Left hindlimb (tissue), 1 donor: ENCODE measurements at places on chromosomes 3 and 15.

DNA sequence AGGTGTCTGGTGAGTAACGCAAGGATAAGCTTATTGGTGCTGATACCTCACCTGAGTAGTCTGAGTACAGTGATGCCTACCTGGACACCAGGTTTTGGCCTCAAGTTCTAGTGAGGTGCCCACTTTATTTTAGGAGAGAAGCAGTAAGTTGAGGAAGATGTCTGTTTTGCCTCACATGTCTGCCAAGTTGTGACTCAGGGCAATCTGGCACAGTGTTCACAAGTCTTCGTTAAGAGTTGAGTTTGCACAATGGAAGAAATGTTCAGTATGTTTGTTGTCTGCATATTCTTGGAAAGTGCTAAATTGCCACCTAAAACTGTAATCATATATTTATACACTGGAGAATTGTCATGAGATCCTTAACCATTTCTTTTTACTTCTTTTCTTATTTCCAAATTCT, 122.2 kb downstream of the KCNH8 start:
- DNase-seq, result no peak

- peak; percentile 71 for DNase-seq
Observed at GRCh38 chr3:128282380-128283196, 129.3 kb downstream of the EEFSEC start.

GRCh38 chr15:57326196-57326595, 50.1 kb upstream of the CGNL1 start:
- no peak for DNase-seq

- no peak for DNase-seq
Observed at GRCh38 chr3:47121409-47121808, 42.5 kb downstream of the SETD2 start.

DNA sequence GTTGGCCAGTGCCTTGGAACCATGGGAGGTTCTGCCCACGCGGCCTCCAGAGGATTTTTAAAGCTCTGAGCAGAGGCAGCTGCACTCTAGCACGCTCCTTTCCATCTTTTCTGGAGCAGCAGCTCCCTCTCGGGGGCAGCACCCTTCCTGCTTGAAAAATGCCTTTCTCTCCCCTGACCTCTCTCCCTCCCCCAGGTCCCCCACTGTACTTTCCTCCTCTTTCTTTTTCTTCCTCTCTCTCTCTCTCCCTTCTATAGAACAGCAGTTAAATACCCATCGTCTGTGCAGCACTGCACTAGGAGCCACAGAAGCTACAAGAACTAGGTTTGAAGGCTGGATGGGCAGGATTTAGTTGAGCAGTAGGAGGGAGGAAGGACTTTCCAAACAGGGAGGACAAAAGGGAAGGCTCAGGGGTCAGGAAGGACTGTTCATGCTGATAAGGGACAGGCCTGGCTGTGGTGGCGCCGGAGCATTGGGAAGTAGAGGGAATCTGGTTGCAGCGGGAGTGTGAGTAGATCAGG, 4.4 kb downstream of the ALPK3 start:
- DNase-seq, result no peak

GRCh38 chr3:71010726-71011455, 572.6 kb downstream of the FOXP1 start:
- DNase-seq, result no peak

DNA sequence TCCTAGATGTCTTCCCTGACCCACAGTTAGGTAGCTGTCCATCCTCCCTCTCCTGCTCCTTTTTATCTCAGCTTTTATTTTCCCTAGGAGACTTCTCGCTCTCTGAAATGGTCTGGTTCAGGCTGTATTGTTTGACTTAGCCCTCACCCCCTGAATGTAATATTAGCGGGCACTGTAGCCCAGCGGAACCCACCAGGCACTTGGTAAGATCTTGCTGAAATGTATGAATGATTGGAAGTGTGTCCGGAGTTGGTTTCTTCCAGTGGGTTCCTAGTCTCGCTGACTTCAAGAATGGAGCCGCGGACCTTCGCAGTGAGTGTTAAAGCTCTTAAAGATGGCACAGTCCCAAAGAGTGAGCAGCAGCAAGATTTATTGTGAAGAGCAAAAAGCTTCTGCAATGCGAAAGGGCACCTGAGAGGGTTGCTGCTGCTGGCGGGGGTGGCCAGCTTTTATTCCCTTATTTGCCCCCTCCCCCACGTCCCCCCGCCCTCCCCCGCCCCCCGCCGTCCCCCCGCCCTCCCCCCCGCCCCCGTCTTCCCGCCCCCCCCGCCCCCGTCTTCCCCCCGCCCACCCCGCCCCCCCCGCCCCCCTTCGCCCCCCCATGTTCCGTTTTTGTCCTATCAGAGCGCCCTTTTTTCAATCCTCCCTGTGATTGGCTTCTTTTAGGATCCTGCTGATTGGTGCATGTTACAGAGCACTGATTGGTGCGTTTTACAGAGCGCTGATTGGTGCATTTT, 694 bp upstream of the EEFSEC start:
- no peak for DNase-seq

GRCh38 chr3:114624571-114625181, 330.8 kb downstream of the TIGIT start:
- peak; percentile 85 for DNase-seq

DNA sequence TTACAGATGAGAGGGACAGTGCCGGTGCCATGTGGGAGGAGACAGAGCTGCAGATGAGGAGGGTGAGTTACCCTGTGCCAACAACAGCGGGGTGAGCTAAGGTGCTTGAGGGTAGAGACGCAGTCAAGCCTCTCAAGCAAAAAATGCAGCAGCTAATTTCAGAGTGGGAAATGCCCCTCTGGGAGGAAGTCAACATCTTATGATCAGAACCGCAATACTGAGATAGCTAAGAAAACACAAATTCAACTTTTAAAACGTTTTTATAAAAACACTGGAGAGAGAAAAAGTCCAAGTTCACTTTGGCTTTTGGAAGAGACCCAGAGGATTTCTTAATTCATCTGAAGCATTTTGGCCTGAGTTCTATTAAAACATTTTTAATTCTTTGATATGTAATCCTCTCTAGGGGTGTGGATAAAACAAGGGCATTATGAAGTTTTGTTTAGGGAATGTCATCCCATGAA, 319.2 kb downstream of the SLC9A9 start:
- no peak for DNase-seq

GRCh38 chr3:171797873-171798272, 12.4 kb downstream of the PLD1 start:
- DNase-seq, result no peak

DNA sequence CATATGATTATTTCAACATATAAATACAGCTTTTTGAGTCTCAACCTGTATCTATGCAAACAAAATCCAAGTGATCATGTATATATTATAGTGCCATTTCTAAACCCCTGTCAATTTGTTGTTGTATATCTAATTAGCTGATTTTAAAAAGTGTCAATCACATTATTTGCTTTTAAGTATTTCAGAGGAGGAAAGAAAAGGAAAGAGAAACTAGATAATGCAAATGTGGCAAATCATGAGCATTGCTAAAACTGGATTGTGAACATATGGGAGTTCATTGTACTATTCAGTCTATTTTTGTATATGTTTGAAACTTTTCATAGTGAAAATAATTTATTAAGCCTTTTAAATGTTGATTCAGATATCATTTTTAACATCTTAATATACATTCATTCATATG, 190.7 kb downstream of the ZIC4 start:
- no peak for DNase-seq

- DNase-seq, result no peak
Observed at GRCh38 chr3:2870724-2871333, 239.3 kb downstream of the IL5RA start.

- DNase-seq, result no peak
Observed at GRCh38 chr15:51969728-51970127, 1.9 kb downstream of the LEO1 start.

DNA sequence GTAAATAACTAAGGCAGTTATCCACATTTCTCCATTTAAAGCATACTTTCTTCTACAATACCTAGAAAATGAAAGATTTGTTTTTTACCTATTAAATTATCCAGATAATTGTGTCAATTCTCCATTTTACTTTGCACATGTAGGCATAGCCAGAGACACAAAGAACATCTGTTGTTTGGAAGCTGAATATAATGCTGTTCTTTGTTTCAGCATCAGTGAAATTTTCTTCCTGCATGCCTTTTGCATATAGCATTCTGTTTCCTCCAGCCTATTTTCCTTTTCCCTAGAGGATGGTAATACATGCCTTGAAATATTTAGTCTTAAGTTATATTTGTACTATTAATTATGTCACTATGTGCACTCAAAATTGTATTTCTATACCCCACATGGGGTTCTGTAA, 233.7 kb downstream of the CNTN6 start:
- no peak for DNase-seq

- DNase-seq, result no peak
Observed at GRCh38 chr15:75198560-75199356, 2.9 kb upstream of the C15orf39 start.

- no peak for DNase-seq
Observed at GRCh38 chr15:38588672-38589071, 24.1 kb upstream of the RASGRP1 start.

- no peak for DNase-seq
Observed at GRCh38 chr3:58490860-58491501, 915 bp upstream of the KCTD6 start.

- no peak for DNase-seq
Observed at GRCh38 chr15:63244399-63244798, 33.0 kb upstream of the APH1B start.

DNA sequence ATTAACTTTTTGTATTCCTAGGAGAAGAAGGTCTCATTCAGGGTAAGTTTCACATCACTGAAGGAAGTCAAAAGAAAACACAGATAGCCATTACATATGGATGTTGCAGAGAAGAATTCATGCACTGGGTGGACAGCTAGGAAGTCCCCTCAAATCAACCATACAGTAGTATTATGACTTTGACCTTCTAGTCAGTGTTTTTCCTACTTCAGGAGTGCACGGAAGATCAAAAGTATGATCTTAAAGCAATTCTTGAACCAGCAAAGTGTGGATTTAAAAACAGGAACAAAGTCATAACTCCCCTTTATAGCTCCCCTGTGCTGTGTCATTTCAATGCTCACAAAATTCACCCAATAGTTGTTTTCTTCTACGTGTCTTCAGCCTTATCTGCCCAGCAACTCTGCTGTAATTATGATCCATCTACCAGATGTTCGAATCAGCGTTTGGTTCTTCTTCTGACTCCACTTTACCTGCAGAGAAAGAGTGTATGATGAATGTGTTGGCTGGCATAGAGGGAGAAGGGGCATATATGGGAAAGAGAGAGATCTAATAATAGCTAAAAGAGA, 118.1 kb upstream of the MEIS2 start:
- no peak for DNase-seq

DNA sequence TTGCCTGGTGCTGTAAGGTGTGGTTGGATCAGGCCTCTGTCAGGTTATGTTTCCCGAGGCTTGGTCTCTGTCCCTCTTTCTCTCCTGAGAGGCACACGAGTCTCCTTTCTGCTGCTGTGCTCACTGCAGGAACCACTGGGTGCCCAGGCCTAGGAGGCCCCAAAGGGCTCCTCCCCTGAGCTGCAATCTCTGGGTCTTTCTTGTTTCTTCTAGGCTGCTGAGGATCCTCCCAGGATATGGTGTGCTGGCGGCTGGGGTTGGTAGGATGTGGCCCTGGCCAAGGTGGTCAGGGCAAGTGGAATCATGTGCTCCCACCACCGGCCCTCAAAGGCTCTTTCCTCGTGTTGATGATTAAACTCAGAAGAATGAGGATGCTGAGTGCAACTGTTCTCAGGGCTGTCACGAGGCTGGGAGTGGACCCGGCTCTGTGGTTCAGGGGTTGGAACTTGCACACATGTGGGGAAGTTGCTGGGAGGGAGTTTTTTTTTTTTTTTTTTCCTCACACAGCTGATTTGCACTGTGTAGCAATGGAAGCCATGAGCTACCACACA, 43.6 kb upstream of the CTSH start:
- peak; percentile 60 for DNase-seq

DNA sequence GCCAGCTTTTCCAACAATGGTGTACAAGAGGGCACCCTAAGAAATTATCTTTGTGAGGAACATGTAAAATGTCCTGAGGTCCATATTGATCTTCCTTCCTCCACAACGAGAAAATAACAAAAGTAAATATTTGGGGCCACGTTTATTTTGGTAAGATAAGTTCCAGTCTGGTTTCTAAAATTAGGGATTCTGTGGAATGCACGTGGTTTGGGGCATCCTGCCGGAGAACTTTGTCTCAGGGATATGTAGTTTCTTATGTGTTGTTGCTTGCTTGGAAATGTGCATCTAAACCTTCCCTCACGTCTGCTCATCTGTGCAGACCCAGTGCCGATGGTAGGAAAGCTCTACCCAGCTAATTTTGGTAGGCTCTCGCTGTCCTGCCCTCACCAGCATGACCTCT, 62.8 kb downstream of the CTDSPL start:
- DNase-seq, result no peak

- no peak for DNase-seq
Observed at GRCh38 chr15:88637841-88638625, 783 bp upstream of the ISG20 start.

- no peak for DNase-seq
Observed at GRCh38 chr15:82018201-82018600, 27.6 kb downstream of the MEX3B start.

DNA sequence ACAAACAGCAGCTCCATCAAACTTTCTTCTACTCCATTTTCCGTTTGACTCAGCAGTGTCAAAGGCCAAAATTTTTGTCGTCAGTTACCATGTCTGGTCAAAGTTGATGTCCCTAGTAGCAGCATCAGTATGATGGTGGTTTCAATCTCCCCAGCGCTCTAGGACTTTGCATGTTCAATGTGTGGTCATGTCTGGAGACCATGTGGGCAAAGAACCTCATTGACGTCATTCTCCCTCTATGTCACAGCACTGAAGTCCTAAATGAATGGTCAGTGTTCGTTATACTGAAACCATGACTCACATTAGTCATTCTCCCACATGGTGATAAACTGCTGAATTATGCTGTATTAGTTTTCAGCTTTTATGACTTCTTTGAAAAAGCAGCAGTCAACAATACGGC, 23.2 kb downstream of the SHC4 start:
- DNase-seq, result no peak

GRCh38 chr3:113507501-113508067, 7.4 kb downstream of the SPICE1 start:
- no peak for DNase-seq

DNA sequence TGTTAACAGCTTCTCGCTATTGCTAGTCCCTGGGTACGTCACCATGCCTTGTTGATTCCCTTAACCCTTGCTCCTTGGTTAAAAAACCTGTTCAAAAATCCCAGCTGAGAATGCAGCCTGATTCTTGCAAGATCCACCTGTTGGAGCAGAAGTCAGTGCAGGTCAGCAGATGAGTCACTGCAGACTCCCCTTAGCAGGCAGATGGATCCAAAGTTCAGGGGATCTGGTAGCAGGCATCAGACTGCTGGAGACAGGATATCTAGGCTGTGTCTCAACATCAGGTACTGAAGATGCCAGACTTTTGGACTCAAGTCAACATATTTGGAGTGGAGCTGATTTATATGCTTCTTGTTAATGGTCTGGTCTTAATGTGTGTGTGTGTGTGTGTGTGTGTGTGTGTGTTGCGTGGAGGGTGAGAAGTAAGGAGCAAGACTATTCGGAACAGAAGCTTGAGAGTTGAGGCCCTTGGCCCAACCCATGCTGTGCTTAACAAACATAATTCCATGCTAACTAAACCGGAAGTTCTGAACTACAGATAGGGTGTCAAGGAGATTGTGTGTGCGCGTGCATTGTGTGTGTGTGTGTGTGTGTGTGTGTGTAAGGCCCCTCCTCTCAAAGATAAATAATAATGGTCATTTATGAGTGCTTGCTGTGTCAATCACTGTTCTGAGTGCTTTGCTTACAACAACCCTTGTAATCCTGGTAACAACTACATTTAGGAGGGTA, 1.0 kb upstream of the C3orf52 start:
- DNase-seq, result no peak
